ENCODE measurements at places on chromosomes 3 and 15.

GRCh38 chr3:9779721-9780457 lies 10.1 kb upstream of the CAMK1 start:
- DNase-seq: peak; percentile 45

DNA sequence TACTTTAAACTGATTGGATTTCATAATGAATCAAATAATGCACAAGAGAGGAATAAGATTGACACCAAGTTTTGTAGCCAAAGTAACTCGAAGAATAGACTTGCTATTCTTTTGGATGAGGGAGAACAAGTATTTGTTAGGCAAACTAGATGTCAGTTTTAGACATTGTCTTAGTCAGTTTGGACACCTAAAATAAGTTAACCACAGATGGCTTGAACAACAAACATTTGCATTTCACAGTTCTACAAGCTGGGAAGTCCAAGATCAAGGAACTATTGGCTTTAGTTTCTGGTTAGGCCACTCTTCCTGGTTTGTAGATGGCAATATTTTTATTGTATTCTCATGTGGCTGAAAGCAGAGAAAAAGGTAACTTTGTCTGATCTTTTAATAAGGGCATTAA lies 61.3 kb upstream of the OSTN start:
- peak; percentile 31 for DNase-seq

- DNase-seq: no peak
These were observed 4.3 kb upstream of the SUCNR1 start for GRCh38 chr3:151869181-151869580.

GRCh38 chr3:100149713-100150415 lies 35.6 kb upstream of the FILIP1L start:
- no peak for DNase-seq

GRCh38 chr15:66628976-66629723 lies 63.4 kb upstream of the LCTL start:
- no peak for DNase-seq

DNA sequence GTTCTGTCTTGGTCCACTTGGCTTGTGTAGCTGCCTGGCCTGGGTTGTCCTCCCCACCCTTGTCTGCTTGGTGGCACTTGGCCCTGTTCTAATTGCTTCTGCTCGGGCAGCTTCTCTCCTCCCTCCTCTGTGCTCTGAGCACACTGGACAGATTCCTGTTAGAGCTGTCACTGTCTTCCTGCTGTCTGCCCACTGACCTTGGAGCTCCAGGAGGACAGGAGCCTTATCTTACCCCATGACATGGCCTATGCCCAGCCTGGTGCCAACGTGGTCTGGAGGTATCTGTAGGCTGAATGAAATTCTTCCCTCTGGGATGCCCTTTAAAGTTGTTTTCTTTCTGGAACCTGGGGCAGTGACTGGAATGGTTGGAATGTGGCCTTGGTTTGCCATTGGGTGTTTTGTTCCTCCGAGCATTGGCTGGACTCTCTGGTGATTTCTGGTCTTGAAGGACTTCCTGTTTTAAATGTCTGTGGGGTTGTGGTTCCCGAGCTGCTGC lies 94.1 kb downstream of the FAM43A start:
- peak; percentile 49 for DNase-seq

DNA sequence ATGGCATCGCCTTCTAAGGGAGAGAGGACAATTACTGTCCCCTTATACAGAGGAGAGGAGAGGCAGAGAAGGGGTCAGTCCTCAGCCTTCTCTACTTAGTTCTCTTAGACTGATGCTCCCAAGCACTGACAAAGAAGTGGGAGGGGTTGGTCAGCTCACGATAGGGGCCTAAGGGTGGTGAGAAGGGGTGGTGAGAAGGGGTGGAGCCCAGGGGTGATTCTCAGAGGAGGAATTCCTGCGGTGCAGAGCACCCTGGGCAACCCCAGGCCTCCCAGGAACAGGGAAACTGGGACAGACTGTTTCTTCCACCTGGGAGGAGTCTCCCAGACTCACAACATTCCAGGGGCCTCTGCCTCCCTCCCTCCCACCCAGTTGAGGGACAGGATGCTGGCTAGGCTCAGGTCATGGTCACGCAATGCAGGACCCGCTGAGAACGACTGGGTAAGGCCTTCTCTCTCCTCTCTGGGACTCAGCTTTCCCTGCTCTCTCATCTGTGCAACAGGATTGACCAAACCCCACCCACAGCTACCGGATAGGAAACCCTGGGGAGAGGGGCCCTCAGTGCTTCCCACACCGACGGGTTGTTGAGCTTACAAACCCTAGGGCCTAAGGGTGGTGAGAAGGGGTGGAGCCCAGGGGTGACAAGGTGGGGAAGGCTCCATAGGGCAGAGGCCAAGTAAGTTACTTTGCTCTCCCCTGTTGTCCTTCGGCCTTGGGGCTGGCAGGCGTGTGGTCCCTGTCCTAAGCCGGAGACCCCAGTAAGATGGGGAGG lies 1.5 kb downstream of the TPRA1 start:
- DNase-seq: peak; percentile 93

DNA sequence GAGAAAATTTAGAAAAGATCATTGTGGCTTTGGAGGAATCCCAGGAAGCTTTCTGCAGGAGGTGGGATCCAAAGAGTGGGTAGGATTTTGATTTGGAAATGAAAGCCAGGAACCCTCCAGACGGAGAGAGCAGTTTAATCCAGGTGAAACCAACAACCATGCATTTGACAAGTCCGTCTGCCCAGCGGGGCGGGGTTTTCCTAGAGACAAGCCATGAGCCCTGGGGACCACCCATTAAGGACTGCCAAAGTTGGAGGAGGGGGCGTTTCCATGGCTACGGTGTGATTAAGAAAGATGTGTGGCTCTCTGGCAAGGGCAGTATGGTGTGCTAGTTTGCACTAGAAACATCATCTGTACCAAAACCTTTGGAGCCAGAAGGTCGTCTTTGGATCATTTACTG lies 53.4 kb downstream of the SRGAP3 start:
- no peak for DNase-seq

DNA sequence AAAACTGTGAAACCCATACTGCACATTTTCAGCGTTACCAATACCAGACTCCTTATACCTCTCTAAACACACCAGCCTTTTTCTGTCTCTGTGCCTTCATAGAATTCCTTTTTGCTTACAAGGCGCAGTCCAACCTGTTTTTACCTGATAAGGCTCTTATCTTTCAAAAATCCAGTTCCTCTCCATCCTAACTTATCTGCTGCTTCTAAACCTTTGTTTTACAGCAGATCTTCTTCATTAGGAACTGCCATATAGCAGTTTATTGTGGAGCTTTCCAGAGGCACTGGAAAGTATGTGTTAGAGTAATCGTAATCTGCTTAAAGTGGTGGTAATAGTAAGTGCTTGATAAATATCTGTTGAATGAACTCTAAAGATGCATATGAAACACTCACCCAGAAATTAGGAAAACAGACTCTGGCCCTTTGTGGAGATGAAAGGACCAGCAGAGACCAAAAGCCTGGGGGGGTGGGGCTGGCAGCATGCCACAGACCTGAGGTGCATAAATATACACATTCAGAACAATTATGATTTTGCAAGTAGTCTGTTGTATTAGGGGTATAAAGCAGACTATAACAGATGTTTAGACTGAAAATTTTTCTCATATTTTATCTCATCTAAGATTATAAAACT lies 29.3 kb downstream of the PPP2R3A start:
- DNase-seq: no peak

DNA sequence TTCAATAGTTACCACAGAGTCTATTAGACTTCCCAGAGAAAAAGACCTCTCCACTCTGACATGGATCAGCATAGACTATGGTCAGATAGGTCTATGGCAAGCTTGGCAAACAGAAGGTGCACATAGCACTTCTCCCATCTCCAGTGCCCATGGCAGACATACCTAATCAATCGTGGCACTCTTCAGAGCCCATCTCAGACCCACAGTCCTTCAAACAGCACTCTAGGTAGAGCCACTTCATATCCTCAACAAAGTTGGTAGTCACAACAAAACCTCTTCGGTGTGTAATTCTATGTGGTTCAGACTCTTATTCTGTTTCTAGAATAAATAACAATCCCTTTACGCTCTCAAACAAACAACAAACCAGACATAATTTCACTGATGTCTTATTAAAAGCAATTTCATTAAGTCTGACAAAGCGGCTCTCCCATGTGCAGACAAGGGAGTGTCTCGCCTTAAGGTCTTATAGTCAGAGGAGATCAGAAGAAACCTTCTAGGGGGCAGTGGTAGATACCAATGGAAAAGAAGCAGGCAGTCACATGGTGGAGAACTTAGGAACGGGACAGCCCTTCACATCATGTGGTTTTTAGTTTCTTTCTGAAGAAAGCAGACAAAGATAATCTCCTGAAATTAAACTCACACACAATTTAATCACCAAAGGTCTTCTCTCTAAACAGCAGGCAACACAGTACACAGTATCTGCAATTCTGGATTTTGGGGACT lies 483.4 kb downstream of the FOXP1 start:
- DNase-seq: peak; percentile 35

DNA sequence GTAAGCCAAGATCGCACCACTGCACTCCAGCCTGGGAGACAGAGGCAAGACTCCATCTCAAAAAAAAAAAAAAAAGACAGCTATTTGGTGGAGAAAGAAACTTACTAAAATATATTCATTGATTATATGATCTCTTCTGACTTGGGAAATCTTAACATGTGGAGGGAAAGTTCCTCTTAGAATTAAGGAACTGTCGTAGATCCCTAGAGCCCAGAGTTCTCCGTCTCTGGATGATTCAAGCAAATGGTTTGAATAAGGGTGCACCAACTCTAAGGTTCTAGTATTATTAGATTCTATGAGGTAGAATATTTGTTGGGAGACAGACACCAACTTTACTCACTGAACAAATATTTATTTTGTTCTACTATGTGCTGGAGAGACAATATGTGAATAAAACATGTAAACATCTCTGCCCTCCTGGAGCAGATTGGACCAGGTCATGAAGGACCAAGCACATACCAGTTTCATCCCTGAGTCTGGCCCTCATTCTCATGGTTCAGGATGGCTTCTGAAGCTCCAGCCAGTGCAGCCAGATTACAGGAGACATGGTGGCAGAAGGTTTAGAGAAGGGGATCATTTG lies 129.7 kb downstream of the MITF start:
- DNase-seq: no peak

GRCh38 chr3:184145111-184145524 lies 10.0 kb downstream of the EIF2B5 start:
- peak; percentile 48 for DNase-seq

GRCh38 chr3:138362538-138362937 lies 14.2 kb downstream of the MRAS start:
- DNase-seq: no peak

DNA sequence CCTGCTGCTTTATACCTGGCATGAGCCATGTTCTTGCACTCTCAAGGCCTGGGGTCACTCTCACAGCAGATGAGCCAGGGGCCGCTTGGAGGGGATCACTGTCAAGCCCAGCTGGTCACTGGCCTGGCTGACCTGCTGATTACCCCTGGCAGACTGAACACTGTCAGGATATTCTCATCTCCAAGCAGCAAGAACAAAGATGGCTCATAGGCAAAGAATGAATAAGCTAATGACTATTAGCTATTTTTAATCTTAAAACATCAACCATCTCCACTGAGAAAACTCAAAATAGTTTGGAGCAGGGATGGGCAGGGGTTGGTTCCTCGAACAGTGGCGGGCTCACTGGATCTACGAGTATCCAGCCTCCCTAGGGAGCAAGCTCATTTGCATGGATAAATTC lies 64.4 kb upstream of the ACAN start:
- peak; percentile 80 for DNase-seq

- DNase-seq: no peak
These were observed 28.6 kb upstream of the KBTBD12 start for GRCh38 chr3:127886231-127886955.

DNA sequence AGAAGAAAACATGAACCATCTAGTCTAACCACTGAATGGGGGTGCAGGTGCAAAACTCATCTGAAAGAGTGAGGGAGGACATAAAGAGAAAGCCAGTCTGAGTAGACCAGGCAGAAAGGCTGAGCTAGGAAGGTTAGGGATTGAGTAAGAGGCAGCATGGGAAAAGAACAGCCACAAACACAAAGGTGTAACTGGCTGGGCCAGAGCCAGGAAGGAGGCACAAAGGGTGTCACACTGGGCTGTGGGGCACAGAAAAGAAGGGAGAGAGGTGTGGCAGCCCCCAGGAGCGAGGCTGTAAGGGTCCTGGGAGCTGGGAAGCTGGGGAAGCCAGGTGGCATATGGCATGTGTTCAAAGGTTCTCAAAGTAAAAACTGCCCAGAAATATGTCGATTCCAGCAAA lies 18.7 kb downstream of the IGSF11 start:
- DNase-seq: no peak

DNA sequence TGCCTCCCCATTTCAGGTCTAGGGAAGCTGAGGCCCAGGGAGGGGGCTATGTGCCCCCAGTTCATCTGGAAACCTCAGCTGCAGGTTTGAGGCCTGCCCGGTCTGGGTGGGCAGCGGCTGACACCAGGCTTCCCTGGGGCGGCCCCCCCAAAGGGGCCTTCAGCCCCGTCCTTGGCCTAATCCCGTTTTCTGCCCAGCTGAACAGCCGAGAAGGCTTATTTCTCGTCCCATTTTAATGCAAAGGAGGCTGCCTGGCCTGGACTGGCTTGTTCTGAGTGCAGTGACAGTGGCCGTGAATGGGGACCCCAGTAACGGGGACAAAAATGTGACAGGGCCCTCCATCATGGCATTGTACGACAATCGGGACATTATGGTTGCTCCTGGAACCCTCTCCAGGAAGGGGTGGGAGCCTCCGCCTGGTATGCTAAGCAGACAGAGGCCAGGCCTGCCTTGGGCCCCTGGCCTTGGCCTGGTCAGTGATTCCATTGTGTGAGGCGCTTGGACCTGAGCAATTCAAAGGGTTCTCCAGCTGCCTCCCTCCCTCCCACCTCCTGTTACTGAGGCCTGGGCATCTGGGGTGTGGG lies 93.9 kb downstream of the WNT7A start:
- peak; percentile 52 for DNase-seq

- DNase-seq: no peak
These were observed 63.5 kb upstream of the CLDN18 start for GRCh38 chr3:137946356-137946973.

DNA sequence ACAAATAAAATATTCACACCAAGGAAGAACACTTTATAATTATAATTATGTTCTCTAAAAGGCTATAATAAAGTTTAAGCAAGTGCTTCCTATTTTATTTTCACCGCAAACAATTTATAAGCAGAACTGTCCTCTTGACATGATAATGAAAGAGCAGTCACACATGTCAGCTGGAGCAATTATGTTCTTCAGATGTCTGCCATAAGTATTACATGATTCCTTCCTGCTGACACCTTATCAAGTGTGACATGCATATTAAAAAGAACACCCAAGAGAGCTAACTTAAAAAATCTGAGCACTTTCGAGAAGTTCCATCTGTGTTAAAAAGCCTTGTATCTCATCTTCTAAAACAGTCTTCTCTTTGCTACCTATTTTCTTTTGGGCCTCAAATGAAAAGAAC lies 249.5 kb downstream of the SQOR start:
- DNase-seq: no peak

GRCh38 chr15:45796433-45796832 lies 161.6 kb downstream of the SQOR start:
- DNase-seq: no peak

- DNase-seq: no peak
These were observed 139.1 kb downstream of the TLE3 start for GRCh38 chr15:69958496-69959084.

GRCh38 chr3:138675393-138675792 lies 66.8 kb downstream of the FAIM start:
- no peak for DNase-seq

- peak; percentile 94 for DNase-seq
These were observed 64.7 kb downstream of the OXSM start for GRCh38 chr3:25854635-25855034.

Data from osteoblast (primary cell).